ENCODE measurements at places on chromosomes 11 and 22.

DNA sequence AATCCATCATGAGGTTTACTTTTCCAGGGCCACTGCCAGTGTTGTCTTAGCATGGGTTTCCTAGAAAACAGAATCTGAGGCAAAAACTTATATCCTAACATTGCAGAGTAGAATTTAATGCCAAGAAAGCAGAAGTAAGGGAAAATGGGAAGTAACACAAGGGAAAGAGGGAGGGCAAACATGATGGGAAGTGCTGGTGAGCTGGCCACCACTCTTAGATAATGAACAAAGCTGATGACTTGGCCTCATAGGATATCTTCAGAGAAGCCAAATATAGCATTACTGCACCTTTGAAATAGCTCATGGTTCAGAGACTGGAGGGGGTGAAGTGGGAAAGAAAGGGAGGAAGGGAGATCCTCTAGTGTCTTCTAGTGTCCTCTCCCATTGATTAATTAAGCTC lies 24.8 kb upstream of the CALCB start:
- no peak for DNase-seq

- peak; percentile 35 for DNase-seq
Measured at GRCh38 chr11:12043959-12044791, 35.7 kb upstream of the DKK3 start.

DNA sequence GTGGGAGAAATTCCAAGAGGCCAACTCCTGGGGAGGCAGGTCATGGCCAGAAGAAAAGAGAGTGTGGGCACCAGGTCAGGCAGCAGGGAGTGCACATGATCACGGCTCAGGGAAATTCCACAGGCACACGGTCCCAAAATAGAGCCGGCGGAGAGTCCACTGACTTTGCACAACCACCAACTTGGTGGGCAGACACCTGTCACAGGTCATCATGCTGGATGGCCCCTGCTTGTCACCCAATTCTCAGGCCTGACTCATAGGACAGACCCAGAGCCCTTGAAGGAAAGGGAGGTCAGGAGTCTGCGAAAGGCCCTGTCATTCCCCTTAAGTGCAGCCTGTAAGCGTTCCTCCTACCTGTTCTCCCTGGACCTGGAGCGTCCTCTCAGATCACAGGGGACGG lies 15.8 kb downstream of the APOL2 start:
- no peak for DNase-seq

GRCh38 chr11:62344210-62344609 lies 7.0 kb downstream of the ASRGL1 start:
- no peak for DNase-seq

- no peak for DNase-seq
Measured at GRCh38 chr11:123253911-123254310, 58.9 kb upstream of the CLMP start.

- DNase-seq, result no peak
Measured at GRCh38 chr22:27388090-27388600, 413.4 kb downstream of the MN1 start.

- DNase-seq, result no peak
Measured at GRCh38 chr11:116505298-116506262, 267.2 kb downstream of the BUD13 start.

DNA sequence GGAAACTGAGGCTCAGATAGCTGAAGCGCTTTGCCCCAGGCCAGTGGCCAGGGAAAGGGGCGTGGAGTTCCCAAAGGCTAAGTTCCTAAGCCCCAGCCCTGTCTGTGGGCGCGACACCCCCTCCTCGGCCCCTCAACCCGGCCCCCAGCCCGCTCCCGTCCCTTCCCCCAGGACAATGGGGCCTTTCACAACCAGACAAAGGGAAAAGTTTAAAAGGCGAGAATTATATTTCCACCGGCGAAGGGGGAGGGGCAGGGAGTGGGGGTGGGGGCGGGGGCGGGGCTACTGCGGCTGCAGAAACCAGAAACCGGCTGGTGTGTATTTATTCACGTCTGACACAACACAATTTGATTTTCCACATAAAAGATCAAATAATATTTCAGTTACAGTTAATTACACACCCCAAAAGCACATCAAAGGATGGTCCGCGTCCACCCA lies 192.1 kb downstream of the MN1 start:
- no peak for DNase-seq

GRCh38 chr11:124766156-124766555 lies 4.1 kb upstream of the ESAM start:
- DNase-seq, result no peak

GRCh38 chr11:71311176-71311925 lies 59.0 kb upstream of the SHANK2 start:
- no peak for DNase-seq

- no peak for DNase-seq
Measured at GRCh38 chr11:131681920-131682319, 311.5 kb downstream of the NTM start.

DNA sequence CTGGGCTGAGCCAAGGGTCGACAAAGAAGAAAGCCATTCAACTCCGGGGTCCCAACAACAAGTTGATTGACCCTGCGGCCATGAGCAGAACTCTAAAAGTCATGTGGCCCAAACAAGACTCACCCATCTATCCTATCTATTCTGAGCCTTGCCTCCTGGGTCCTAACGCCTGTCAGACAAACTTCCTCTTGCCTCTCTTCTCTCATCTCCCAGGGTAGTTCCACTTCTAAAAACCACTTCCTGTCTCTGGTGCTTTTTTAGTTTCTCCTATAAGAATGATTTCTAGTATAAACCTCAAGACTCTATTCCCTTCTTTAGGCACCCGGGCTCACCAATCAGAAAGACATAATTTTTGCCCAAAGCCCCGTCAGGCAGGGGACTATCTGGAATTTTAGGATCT lies 530.2 kb downstream of the DLG2 start:
- no peak for DNase-seq

GRCh38 chr11:114053406-114053805 lies 6.1 kb upstream of the ZBTB16 start:
- no peak for DNase-seq

DNA sequence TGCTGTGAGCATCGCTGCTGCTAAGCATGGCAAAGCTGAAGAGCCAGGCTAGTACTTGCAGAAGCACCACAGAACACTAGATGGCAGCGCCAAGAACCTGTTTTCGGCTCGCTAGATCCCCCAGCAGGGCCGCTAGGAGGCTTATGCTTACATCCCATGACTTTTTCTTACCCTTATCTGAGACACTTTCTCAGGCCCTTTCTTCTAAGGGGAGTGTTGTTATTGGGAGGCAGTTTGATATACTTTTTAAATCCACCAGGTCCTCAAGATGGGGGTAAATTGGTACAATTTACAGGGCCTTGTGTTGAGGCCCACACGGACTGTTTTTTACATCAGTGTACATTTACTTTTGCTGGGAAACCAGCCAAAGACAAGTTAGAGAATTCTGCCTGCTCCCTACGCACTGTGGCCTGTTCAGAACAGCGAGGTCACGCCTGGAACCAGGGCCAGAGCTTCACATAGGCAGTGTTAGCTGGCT lies 4.0 kb downstream of the TRIM6 start:
- peak; percentile 38 for DNase-seq

DNA sequence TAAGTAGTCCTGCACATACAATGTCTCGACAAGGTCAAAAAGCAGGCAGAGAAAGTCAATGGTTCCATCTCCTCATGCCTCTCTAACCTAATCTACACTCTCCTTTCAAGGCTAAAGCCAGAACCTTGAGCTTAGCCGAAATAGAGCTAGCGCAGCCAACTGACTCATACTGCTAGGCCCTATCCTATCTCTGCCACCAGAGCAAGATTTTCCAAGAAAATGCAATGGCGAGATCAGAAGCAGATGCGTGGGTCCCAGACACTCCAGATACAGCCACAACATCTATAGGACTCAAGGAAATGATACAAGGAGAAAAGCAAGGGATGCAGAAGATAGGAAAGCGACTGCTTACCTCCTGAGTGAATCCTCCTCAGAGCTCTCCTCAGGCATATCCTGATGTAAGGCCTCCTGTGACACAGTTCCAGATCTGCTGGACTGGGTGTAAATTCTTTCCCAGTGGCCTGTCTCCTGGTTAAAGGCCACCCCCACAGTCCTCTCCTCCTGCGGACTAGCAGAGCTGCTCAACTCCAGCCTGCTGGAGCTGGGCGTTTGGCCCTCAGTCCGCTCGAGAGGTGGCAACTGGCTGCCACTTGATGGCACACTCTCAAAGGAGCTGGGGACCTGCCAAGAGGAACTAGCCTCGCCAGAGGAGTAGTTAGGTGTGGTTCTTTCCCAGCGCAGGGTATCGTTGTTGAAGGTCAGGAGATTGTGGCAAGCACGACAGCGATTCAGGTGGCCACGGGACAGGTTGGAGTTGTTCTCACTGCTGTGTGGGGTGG lies 52.0 kb downstream of the AMBRA1 start:
- DNase-seq, result no peak

GRCh38 chr22:45238076-45238956 lies 2.4 kb downstream of the KIAA0930 start:
- DNase-seq, result no peak

DNA sequence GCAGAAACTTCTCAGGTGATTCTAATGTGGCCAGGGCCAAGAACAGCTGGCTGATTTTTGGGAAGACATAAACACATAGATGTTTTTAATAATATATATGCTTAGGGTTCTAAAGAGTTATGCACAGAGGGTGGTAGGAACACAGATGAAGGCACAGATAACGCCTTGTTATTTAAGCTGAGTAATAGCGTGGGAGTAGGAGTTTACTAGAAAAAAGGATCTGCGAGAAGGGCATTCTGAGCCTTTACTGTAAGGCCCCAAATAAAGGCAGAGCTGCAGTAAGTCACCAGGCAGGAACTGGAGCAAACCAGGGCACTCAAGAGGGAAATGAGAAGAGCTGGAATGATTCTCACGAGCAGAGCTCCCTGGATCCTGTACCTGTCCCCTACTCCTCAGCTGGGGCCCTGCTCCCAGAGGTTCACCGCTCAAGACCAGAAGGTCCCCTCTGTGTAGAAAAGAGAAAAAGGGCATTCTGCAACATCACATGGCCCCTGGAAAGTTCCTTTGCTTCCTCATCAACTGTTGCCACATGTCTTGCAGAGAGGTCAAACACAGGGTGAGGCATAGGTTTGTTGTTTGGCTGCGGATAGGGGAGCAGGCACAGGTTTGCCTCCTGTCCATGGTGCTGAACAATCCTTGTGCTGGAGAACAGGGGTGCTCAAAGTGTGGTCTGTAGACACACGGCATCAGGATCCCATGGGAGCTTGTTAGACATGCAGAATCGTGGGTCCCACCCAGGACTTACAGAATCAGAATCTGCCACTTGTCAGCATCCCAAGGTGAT lies 125.7 kb downstream of the TENM4 start:
- no peak for DNase-seq

Measured in T follicular helper cell (primary cell).